ENCODE measurements at places on chromosomes 3 and 15. TPM values are rescaled to one million over a fixed set of nuclear protein-coding genes. Genes with fewer than 3 reads are reported as not detected.

GRCh38 chr3:152258448-152259393 is 10.0 kb upstream of the MBNL1 start:
- no peak for DNase-seq

- DNase-seq = no peak
Measured at GRCh38 chr3:106750092-106750491, 627.1 kb upstream of the CCDC54 start.

GRCh38 chr3:195887670-195888069 is 20.7 kb downstream of the TNK2 start:
- DNase-seq = no peak

DNA sequence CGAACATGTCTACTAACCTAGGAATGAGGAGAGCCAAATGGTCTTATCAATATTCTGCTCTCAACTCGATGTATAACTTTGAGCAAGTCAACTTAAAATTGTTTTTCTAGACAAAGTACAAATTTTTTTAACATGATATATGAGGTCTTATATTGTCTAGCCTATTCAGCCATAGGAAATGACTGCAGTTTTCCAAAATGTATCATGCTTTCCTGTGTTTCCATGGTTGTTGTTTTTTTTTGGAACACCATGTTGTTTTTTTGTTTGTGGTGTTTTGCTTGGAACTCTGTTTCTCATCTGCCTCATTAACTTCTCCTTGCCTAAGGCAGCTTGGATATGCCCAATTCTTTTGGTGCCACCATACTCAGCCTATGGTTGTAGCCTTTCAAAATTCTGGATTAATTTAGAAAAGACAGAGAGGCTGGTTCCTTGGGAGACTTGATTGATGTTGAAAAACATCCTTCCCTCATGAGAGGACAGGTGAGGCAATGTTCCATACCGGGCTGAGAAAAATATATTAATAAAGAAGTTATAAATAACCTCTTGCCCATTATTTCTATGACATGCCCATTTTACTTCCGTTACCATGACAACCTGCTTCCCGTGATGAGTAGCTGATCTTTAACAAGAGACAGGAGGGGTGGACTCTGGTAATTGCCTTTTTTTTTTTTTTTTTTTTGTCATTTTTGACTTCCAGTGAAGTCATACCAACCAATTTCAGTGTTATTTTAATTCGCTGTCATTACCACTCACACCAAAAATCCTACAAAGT is 687.9 kb upstream of the GRM7 start:
- no peak for DNase-seq

- DNase-seq = no peak
Measured at GRCh38 chr15:27238707-27239423, 267.9 kb downstream of the GABRG3 start.

PP2D1 gene
- polyA plus RNA-seq = 0.30 TPM

PPP1R14D gene
- polyA plus RNA-seq = 0.49 TPM

Measured in right renal pelvis (tissue), 4 donors.